ENCODE measurements at places on chromosomes 5 and 9.

DNA sequence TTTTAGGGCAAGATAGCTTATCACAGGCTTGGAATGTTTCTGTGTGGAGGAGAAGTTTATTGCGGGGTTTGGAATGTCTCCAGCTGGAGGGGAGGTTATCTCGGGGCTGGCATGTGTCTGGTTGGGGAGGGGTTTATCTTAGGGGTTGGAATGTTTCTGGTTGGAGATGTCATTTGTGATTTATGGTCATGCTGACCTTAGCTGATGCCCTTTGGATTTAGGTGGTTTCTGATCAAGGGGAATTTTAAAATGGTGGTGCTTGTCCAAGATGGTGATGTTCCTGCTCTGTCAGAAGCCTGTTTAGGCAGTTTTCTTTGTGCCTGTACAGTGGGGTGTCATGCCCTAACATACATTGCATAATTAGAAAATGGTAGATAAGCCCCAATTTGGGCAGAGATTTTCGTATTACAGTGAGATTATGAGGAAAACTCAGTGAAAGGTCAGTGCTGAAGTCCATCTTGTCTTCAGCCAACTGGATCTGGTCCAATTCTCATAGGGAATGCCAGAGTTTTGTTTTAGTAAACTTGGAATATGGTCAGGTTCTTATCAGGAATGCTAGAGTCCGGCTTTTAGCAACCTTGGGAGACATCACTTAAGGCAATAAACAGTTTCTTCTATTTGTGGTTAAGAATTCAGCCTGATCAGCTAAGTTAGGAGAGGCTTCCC is 14.3 kb downstream of the CDK20 start:
- no peak for DNase-seq

GRCh38 chr5:170404398-170404797 is 15.2 kb upstream of the KCNMB1 start:
- DNase-seq = no peak

DNA sequence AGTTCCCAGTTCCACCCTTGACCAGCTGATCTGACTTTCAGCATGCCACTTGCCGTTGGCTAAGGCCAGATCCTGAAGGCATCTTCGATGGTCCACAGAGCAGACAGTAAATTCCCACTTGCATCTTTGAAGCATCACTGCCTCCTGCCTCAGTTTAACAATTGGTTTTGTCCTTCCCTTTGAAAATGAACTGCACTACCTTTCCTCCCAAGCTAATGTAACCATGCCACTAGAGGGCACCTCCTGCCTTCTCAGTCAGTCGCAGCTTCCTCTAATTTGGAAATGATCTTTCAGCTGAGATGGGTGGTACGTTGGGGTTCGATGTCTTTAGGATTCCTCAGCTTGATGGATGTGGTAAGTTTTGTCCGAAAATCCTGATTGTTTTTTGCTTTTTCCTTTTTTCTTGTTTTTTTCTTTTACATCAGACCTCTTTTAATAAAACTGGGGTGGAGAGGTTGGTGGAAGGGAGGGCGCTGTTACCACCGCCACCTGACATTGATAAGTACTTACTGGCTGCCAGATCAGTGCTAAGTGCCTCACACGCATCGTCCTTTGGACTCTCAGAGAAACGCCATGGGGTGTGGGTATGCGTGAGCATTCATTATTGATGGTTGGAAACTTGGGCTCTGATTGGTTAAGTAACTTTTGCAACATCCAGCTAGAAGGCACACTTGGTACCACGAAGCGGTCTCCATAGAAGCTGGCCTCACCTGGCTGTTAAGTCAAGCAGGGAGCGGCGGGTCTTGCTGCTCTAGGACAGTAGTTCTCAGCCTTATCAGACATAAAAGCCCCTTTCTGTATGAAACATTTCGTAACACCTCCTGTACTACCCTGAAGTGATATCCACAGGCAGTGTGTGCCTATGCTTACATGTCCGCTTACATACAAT is 16.9 kb downstream of the PTTG1 start:
- peak; percentile 28 for DNase-seq

DNA sequence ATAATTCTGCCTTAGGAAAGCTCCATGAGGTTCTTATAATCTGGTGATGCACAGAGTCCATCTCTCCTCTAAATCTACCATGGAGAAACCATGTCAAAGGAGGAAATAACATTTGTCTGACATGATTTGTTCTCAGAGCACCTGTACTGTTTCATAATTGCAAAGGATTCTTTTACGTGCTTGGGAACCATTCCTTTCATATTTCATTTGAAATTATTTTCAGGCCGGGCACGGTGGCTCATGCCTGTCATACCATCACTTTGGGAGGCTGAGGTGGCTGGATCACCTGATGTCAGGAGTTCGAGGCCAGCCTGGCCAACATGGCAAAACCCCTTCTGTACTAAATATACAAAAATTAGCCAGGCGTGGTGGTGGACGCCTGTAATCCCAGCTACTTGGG is 65.4 kb downstream of the UGCG start:
- DNase-seq = no peak

DNA sequence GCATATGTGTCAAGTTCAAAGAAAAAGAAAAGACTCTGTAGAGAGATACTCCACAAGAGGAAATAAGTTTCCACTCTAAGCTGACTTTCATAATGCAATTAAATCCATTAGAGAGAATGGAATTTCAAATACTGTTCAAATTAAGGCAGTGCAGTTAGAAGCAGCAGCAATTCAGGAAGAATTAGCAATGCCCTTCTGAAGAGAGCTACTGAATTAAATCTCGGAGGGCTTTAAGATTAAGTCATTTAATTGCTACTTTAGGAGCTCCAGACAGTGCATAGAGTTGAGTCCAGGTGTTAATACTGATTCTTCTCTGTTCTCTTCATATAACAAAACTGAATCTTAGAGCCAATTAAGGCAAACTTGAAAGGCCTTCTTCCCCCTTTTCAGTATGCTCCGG is 8.5 kb downstream of the CDH12 start:
- DNase-seq = no peak

- DNase-seq = no peak
Observed at GRCh38 chr9:123928533-123929176, 1.3 kb downstream of the DENND1A start.
